ENCODE measurements at places on chromosomes 6 and 20.

GRCh38 chr6:24191346-24191745, 65.3 kb downstream of the NRSN1 start:
- DNase-seq: no peak

- no peak for DNase-seq
These were observed 27.1 kb upstream of the RIPK1 start for GRCh38 chr6:3041147-3041546.

GRCh38 chr6:4786996-4787395, 10.8 kb downstream of the CDYL start:
- no peak for DNase-seq

DNA sequence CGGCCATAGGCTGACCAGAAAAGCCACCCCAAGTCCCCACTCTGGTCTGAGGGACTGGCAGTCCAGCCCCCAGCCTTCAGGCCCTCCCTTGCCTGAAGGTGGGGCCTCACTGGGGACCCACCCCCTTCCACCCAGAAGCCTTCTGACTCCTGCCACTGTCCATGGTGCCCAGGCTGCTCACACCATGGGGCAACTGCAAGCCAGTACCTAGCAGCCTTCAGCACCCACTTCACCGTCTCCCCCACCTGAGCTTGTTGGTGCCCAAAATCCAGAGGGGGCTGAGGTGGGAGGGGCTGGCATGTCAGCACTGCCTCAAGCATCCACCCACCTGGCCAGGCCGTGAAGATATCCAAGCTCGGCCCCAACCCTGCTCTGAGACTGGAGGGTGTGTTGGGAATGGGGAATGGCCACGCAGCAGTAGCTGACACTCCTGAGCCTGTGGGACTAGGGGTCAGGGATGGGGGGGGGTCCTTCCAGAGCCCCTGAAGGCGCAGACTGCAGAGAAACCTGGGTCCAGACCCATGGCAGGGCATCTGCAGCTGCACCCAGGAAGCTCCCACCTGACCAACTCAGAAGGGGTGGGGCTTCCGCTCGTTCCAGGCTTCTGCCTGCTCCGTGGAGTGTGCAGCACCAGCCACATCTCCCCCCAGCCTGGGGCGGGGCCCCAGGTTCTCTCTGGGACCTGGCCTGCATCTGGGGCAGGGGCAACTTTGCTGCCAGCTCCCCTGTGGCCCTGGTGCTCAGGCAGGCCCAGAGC, 942.1 kb upstream of the EPHA7 start:
- DNase-seq: no peak

GRCh38 chr6:9825526-9825925, 589.3 kb downstream of the TFAP2A start:
- DNase-seq: peak; percentile 11

DNA sequence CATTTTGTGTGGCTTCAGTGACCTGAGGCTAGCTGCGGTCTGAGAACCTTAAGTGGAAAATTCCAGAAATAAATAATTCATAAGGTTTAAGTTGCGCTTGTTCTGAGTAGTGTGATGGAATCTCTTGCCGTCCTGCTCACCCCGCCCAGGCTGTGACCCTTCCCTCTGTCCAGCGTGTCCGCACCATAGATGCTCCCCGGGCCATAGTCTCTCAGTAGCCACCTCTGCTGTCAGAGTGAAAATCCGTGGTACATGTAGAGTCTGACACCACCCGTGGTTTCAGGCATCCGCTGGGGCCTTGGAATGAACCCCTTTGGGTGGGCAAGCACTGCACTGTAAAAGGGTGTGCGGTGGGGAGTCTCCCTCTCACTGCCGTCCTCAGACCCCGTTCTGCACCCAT, 11.7 kb downstream of the UNC93A start:
- no peak for DNase-seq

- no peak for DNase-seq
These were observed 84.1 kb upstream of the FOXP4 start for GRCh38 chr6:41462033-41462432.

DNA sequence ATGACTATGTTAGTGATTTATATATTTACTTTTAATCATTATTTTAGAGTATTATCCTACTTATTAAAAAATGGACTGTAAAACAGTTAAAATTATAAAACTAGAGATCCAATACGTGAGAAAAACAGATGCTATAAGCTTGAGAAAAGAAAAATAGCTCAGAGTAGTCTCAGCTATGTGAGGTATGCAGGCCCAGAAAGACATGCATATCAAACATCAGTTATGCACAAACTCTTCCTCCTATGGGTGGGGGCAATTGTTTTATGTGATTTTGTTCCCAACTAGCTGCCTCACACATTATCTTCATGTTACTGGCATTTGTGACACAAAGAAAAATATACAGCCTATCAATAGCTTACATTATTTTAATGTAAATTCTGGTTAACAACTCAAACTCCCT, 28.8 kb downstream of the RARS2 start:
- peak; percentile 20 for DNase-seq

DNA sequence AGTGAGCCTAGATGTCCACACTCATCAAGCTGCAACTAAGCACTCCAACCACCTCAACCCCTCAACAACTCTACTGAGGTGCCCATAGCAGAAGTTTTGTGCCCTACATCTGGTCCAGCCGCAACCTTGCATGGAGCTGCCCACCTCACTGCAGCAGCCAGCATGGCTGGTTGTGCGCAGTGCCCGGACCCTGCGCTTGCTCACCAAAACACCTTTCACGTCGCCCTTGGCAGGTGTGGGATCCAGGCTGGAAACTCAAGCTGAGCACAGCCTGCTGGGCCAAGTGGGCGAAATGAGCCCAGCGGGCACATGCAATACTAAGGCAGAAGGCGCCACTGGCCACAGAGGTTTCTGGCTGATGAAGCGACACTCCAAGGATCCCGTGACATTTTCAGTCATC, 902.4 kb downstream of the TBC1D32 start:
- no peak for DNase-seq

- DNase-seq: no peak
These were observed 656.3 kb upstream of the NOX3 start for GRCh38 chr6:156111913-156112312.

DNA sequence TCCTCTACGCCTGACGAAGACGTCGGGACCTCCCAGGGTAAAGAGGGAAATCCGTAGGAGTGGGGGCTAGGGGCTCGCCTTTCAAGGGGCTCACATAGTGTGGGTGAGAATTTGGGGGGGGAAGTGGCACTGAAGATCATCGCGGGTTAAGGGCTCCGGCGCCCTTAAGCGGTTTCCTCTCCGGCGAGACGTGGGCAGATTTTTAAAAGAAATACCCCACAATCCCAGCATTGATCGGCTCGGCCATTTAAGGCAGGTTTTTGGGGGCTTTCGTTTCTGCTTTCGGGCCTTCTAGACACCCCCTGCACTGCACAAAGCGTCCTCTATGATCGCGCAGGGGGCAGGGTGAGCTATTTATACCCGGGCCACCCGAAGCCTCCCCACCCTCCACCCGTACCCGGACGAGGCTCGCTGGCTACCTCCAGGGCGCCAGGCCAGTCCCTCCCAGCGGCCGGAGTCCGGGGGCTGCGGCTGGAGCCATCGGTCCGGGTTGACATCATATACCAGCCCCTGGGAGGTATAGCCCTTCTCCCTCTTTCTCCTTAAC, 1.2 kb downstream of the NKX2-2 start:
- no peak for DNase-seq

- DNase-seq: no peak
These were observed 62.4 kb downstream of the CDH4 start for GRCh38 chr20:61314326-61315010.

All from IMR-90 (cell line).